ENCODE measurements at places on chromosomes 4 and X.

DNA sequence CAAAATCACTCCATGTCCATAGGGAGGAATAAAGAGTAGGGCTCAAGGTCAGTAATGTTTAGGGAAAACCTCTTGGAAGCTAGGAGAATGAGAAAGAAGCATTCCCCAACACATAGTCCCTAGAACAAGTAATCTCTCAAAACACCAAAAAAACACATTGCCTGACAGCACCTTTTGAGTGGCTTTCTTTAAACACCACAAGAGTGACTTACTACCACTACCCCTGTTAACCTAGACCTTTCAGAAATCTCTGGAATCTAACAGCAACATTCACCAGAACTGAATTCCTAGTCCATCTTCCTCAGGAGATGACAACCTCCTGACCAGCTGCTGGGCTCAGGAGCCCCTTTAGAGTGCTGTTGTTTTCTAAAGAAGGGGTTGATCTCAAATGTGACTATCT, 142.2 kb downstream of the SOWAHB start:
- no peak for DNase-seq

- no peak for DNase-seq
These were observed 142.9 kb upstream of the MBNL3 start for GRCh38 chrX:132631579-132632232.

GRCh38 chrX:17021851-17022604, 75.6 kb downstream of the REPS2 start:
- DNase-seq = no peak

DNA sequence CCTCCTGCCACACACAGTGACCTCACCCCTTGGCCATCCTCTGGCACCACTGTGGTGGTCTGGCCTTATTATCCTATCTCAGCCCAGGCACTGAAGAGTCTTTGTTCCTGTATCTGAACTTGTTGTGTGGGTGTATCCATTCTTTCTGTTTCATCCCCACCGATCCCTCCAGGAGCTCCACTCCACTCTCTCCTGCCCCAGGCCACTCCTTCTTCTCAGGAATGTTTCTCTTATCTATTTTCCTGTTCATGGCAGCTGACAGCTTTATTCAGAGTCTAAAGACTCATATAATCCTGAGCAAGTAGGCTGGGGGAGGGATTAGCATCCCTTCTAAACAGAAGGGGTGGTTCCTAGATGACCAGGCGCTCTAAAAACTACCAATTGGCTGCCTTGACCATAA, 150.0 kb downstream of the ANAPC10 start:
- DNase-seq = no peak

DNA sequence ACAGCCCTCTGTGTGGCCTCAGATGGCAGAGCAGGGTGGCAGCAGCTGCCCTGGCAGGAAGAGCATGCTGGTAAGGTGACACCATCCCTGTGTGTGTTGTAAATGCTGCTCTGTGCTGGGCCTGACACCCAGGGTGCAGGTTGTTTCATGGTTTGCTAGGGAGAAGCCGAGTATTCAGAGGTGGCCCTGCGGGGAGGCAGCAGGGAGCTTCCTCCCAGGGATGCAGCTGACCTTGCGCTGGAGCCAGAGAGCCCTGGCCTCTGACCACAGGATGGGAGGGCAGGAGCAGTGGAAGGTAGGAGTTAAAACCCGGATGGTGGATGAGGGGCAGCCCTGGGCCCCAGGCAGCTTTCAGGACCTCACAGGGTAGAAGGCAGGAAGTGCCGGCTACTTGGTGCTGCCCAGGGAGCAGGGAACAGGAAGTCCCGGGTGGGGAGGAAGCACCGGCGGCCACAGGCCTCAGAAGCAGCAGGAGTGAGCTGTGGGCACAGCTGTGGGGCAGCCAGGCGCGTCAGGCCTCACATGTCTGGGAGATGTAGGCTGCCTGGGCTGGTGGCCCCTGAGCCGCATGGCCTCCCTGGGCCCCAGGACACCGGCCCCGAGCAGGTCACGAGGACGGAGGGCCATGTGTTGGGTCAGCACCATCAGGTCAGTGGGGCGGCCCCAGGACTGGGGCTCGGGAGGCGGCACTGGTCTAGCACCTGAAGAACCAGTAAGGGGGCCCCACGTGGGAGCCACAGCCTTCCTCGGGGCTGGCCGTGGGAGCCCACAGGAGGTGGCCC, 19.1 kb downstream of the SH3BP2 start:
- DNase-seq = no peak

- DNase-seq = no peak
These were observed 45.1 kb upstream of the HSD17B10 start for GRCh38 chrX:53479301-53479700.

- no peak for DNase-seq
These were observed 7.0 kb downstream of the SH3BGRL start for GRCh38 chrX:81208916-81209315.

GRCh38 chr4:561426-561825, 14.7 kb downstream of the TMEM271 start:
- no peak for DNase-seq

- DNase-seq = no peak
These were observed 3.2 kb downstream of the MAOB start for GRCh38 chrX:43878906-43879526.

DNA sequence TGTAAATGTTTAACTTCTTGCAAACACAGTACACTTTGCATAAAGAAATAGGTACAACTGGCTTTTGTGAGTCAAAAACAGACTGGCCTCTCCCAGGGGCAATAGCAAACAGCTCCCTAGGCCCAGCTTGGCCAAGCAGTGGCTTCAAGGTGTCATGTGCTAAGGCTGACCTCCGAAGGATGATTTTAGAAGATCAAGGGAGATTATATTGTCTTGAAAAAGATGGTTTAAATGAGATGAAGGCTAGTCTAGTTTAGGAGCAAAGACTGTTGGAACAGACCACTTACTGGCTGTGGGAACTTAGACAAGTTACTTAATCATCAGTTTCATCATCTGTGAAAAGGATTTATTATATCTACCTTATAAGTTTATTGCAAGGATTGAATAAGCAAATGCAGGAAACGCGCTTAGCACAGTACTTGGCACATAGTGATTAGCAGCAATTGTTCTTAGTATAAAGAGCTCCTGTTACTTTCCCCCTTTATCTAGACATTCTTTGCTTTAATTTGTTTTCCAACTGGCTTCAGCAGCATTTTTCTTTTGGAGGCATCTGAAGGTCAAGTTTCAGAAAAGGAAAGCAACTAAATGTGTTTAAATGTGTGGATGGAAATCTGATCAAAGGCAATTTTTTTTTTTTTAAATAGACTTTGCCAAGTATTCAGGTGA, 17.2 kb downstream of the ANXA3 start:
- no peak for DNase-seq

DNA sequence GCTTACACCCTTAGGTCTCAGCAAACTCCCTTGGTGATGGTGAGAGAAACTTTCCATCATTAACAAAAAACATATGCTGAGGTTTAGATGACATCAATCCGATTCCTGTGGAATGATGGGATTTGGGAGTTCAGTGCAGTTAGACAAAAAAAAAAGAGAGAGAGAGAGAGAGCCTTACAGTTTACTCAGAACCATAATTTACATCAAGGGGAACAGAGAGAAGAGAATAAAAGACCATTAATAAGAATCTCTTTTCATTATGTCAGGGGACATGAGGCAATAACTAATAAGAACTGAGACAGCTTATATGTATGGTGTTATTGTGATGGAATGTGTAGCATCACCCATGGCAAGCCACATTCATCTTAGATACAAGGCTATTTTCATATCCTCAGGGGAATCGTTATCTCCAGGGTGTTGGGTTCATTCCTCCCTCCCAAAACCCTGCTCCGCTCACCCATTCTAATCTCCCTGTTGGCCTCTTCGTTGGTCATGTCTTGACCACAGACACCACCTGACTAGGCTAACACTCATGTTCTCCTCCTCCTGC, 175.7 kb upstream of the MXRA5 start:
- no peak for DNase-seq

DNA sequence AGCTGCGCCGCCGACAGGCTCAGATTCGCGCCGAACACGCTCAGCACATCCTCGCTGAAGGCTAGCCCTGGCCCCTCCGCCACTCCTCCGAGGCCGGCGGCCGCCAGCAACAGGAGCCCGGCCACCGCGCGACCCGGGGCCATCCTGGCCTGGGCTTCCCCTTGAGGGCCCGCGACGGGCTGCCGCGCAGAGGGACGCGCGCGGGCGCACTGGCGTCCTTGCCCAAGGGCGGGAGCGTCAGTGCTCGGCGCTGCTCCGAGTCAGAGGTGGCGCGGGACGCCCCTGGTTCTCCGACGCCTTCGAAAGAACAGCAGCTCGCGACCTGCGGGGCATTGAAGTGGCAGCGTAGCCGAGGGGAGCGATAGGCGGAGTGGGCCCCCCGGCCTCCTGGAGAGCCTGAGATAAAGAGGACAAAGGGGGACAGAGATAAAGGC, 745 bp downstream of the SLC39A8 start:
- DNase-seq = peak; percentile 3

DNA sequence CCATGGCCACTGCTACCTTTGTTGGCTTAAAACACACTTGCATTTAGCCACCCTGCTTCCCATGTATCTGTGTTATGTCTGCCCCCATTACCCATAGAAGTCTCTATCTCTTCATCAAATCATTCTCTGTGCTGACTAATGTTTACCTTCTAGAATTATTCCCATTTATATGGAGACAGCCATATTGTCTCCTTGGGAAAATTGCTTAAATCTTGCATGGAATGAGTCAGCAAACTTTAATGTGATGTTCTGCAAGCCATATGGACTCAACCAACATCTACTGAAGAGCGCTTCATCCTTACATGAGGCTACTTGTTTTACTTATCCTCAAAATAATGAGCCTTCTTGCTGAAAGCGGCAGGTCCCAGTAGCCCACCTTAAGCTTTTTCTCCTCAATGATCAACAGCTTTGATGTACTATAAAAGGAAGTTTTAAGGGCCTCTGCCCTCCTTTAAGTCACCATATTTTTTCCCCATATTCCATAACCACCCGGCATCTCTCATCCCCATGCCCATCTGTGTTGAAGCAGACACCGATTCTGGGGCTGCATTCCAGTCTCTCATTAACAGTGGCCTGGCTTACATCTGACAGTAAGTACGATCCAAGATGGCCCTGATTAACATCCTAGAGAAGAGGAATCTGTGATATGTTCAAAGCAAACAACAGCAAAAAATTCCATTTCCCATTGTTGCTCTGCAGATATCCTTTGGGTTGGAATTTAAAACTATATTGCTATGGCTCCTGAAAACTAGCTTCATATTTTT, 130.4 kb downstream of the ARHGAP6 start:
- no peak for DNase-seq

DNA sequence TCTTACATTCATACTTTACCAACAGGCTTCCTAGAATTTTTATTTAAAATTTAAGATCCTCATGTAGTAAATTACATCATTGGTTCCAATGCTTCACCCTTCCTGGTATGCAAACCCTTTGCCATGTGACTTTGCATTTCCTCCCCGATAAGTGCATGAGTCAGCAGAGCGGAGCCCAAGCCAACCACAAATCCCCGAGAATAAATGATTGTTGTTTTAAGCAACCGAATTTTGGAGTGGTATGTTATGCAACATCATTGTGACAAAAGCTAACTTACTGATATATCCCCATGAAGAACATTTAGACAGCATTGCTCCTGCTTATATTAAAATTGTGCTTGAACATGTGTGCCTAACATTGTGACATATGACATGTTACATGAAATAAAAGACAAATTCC, 199.4 kb upstream of the DDX53 start:
- no peak for DNase-seq

DNA sequence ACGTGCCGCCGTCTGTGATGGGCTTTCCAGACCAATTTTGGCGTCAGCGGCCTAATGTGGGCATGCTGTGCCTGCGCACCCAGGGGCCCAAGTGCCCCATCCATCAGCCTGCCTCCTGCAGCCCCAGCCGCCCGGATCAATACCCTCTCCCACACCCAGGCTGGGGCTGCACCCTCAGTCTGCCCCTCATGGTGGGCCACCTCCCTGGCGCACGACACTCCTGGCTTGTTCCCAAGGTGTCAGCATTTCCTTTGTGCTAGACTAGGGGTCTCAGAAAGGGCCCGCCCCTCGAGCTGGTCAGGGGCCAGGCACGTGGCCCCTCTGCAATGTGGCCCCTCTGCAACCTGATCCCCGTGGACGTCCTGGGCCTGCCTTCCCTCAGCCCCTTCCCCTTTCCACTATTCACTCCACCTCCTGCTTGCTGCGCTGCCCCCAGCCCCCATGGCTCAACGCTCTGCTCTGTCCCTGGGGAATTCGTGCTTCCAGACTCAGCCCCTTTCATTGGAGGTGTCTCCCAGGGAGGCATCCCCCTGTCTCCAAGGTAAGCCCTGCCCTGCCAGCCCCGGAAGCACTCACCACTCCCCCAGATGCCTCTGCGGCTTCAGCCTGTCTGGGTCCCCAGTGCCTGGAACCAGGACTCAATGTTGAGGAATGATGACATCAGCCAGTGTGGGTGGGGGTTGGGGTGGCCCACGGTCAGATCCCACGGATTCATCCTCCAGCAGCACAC, 130.8 kb downstream of the HMX1 start:
- DNase-seq = no peak

DNA sequence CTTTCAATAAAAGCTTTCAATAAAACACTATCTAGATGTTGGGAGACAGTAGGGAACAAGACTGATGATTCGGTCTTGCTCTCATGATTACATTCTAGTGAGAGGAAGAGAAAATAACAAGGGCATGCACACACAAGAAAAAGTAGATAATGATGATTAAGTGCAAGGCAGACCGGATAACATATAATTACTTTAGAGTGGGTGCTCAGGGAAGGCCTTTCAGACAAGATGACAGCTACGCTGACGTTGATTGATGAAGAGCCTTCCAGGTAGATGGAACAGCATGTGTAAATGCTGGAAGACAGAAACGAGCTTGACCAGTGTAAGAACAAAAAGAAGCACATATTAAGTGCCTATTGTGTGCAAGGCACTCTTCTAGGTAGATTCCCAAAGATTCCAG, 43.4 kb downstream of the TXK start:
- DNase-seq = no peak

DNA sequence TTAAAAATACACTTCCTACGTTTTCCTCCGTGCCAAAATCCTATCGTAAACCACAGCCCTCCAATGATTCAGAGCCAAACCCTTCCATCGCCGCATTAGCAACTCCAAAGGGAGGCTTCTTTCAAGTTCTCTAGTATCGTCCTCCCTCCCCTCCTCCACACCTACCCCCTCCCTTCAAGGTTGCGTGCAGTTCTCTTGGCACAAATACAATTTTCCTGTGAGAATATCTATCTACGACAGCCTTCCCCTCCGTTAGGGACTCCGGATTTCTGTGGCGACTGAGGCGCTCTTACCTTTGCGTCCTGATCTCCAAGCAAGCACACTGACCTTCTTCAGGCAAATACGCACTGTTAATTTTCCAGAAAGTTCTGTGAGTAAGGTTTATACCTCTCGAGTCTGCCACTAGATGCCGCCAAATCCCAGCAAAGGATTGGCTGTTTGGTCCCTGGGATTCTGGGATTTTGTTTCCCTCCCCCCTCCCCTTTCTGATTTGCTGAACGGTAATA, 1.2 kb upstream of the MORF4L2 start:
- DNase-seq = peak; percentile 6

- DNase-seq = no peak
These were observed 41.4 kb downstream of the JADE3 start for GRCh38 chrX:46953597-46953996.

- DNase-seq = no peak
These were observed 3.1 kb upstream of the TSPAN5 start for GRCh38 chr4:98661371-98662054.

GRCh38 chr4:171016145-171016544, 797.1 kb upstream of the GALNTL6 start:
- DNase-seq = no peak

Data from stimulated activated CD4-positive, alpha-beta T cell treated with anti-CD3 and anti-CD28 coated beads, Interleukin-1b, Interleukin-23, amount 100 ng/mL, for 1 hour (primary cell).